CD4-positive, alpha-beta T cell treated with Interferon gamma for 1 hour (primary cell): ENCODE measurements at places on chromosomes 11 and 22.

GRCh38 chr11:32435152-32435480, 223 bp downstream of the WT1 start:
- DNase-seq, result no peak

DNA sequence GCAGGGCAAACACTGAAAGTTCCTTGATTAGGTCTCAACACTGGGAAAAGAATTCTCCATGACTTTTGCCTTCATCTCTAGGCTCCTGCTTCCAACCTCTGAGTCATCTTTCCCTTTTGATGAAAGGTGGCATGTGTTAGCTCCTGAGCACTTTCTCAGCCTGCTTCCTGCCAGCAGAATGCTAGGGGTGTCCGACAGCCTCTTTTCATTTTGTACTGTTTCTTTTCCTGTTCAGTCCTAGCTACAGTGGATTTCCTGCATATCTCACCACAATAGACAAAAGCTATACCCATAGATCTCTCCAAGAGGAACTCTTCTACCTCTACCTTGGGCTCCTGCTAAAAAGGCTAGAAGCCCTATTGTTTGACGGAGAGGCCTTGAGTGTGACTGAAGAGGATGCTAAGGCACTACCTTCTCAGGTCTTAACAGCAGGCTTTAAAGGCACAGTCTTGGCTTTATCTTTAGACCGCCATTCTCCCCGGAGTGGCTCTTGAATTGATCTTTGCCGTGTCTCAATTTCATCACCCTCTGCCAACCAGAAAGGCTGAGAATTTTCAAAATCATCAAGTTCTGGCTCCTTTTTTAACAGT, 145.5 kb downstream of the RBFOX2 start:
- DNase-seq, result no peak

DNA sequence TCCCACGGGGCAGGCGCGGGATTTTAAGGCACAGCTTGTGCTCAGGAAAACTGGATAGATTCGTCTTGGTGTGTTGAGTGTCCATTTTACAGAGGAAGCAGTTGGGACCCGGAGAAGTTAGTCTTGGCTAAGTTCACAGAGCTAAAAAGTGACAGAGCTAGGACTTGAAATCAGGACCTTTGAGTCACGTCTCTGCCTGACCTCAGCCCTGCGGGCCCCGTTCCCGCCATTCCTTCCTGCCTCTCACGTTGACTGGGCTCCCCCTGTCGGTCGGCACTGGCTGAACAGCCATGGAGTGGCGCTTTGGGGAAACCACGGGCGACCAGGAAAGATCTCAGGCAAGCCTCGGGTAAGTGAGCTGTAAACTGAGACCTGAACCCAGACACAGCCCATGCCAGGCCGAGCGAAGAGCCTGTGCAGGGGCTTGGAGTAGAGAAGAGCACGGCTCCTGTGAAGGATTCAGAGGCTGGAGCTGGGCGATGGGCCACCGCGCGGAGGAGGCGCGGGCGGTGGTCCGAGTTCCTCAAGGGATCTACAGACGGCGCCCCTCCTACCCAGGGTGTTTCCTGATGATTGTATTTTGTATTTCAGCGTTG, 54.1 kb downstream of the WNT11 start:
- peak; percentile 71 for DNase-seq

DNA sequence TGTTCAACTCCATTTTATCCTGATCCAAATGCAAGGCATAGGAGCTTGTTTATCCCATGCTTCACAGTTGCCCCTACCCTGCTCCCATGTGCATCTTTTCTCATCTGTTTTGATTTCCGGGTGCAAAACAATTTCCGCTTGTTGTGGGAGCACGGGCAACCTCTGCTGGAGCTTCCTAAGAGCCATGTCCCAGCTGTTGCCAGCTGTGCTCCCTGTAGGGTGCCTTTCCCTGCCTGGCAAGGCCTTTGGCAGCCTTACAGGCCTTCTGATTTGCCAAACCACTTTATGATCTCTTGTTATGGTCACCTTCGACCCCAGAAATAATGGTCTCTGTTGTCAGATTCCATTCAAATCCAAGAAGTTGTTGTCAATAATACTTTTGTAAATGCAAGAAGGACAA, 1038.5 kb downstream of the OPCML start:
- no peak for DNase-seq

GRCh38 chr11:59801981-59802638, 8.5 kb downstream of the MRPL16 start:
- no peak for DNase-seq

DNA sequence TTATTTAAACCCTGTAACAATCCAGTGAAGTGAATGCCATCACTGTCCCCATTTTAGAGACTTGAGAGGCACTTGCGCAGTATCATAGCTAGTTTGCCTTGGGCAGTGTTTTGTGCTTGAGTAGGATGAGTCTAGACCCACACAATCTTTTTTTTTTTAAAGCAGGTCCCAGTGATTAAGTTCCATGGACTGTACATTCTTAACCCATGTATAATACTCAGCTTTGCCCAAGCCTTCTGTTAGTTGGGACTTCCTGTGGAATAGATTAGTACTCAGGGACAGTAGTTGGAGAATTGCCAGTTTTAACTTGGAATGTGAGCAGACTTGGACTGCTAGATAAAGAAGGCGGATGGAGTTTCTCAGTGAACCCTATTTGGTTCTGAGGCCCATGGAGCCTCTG, 108.6 kb upstream of the RASSF10 start:
- no peak for DNase-seq

DNA sequence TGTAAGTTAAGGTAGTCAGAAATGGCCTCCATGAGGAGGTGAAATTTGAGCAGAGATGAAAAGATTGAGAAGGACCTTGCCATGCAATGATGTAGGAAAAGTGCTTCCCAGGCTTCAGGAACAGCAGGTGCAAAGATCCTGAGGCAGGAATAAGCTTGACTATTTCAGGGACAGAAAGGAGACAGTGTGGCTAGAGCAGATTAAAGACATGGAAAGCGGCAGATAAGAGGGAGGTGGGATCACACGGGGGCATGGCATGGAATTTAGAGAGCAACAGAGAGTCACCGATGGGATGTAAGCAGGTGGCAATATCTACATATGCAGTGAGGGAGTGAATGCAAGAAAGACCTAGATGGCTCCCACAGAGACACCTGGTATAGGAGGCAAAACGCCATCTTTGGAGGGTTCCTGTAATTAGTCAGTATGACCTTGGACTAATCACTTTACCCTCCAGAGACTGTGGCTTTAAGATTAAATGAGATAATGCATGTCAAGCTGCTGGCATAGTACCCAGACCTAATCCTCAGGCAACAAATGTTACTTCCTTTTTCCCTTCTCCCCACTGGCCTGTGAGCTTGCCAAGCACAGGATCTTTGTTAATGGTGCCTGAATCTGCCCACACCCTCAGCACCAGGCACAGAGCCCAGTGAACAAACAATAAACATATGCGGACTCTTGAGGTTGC, 24.6 kb upstream of the ACER3 start:
- DNase-seq, result no peak

- DNase-seq, result no peak
Measured at GRCh38 chr11:32087597-32087996, 3.3 kb upstream of the RCN1 start.

- DNase-seq, result no peak
Measured at GRCh38 chr11:123055191-123055901, 6.6 kb downstream of the HSPA8 start.

- DNase-seq, result no peak
Measured at GRCh38 chr11:128644576-128644975, 49.3 kb upstream of the FLI1 start.

GRCh38 chr11:47242596-47243192, 5.9 kb downstream of the ACP2 start:
- DNase-seq, result no peak

DNA sequence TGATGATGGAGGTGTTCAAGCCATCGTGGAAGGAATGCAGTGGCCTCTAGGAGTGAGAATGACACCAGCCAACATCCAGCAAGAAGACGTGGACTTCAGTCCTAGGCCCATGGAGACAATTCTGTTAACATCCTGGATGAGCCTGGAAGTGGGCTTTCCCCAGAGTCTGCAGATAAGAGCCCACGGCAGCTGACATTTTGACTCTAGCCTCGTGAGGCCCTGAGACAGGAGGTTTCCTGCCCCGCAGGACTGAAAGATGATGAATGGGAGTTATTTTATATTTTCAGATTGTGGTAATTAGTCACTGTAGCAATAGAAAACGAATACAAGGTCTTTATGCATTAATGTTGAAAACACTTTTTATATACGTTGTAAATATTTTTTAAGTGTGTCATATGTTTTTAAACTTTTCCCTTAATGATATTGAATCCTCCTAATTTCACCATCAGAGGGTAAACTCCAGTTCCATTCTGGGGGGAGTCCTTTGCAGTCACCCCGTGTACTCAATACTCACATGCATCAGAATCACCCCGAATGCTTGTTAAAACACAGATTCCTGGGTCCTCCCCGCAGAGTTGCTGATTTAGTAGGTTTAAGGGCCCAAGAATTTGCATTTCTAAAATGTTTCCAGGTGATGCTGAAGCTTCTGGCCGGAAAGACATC, 570 bp upstream of the TPCN2 start:
- no peak for DNase-seq

GRCh38 chr11:72041364-72042063, 38.8 kb downstream of the NUMA1 start:
- peak; percentile 32 for DNase-seq

GRCh38 chr11:126790550-126791081, 210.0 kb downstream of the KIRREL3 start:
- DNase-seq, result no peak

DNA sequence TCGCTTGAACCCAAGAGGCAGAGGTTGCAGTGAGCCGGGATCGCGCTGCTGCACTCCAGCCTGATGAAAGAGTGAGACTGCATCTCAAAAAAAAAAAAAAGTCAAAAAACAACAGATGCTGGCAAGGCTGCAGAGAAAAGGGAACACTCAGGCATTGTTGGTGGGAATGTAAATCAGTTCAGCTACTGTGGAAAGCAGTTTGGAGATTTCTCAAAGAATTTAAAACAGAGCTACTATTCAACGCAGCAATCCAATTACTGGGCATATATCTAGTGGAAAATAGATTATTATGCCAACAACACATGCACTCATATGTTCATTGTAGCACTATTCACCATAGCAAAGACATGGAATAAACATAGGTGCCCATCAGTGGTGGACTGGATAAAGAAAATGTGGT, 89.7 kb downstream of the EFCAB6 start:
- DNase-seq, result no peak

DNA sequence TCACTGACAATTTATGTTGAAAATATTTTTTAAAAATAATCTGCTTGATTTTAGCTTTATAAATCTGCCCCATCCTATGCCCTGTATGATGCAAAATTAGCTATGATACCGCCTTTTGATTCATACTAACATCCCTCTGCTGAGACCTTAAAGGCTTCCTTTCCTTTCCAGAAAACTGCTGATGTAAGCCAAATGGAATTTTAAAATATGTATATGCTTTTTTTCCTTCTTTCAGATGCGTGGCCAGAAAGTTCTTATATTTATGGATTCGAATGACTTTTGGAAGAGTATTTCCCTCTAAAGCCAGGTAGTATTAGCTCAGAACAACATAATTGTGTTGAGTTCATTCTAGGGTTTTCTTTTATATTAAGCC, 34.5 kb downstream of the SFI1 start:
- no peak for DNase-seq

DNA sequence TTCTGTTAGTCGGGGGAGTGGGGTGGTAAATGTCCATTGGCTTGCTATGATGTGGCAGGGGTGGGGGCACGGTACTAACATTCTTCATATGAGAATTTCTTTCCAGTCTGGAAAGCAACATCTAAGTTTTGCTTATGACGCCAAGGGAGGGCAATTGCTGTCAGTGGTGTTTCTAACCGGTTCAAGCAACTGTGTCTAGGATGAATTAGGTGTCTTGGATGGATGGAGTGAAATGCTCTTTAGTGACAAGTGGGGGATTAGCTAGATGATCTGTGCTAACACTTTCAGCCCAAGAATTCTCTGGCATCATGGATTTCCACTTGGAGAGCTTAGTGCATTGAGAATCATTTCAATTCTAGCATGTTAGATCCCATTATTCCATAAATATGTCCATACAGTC, 262.6 kb upstream of the SORL1-AS1 start:
- no peak for DNase-seq

- DNase-seq, result no peak
Measured at GRCh38 chr11:134264966-134265764, 11.0 kb upstream of the GLB1L3 start.

GRCh38 chr11:105000167-105000566, 22.8 kb downstream of the CASP5 start:
- no peak for DNase-seq

DNA sequence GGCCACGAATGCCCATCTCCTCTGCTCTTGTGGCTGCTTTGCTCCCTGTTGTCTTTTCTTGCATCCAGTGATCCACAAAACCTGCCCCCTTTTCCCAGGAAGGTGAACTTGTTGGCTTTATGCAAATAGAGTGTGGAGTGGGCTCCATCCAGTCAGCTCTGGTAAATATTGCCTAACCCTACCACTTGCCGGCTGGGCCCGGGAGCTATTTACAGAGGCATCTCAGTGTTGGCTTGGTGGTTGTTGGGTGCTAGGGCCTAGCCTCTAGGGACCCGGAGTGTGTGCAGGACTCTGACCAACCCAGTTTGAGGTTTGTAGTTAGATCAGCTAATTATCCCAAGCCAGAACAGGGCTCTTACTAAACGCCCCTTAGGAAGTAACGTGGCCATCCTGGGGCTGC, 40.8 kb upstream of the TLCD5 start:
- no peak for DNase-seq

GRCh38 chr11:19829109-19829837, 116.6 kb downstream of the NAV2 start:
- DNase-seq, result no peak

- DNase-seq, result no peak
Measured at GRCh38 chr22:45774001-45774670, 102.5 kb downstream of the ATXN10 start.

- no peak for DNase-seq
Measured at GRCh38 chr11:45590743-45591142, 74.7 kb downstream of the CHST1 start.

- DNase-seq, result no peak
Measured at GRCh38 chr11:86070142-86071056, 1.5 kb upstream of the PICALM start.

DNA sequence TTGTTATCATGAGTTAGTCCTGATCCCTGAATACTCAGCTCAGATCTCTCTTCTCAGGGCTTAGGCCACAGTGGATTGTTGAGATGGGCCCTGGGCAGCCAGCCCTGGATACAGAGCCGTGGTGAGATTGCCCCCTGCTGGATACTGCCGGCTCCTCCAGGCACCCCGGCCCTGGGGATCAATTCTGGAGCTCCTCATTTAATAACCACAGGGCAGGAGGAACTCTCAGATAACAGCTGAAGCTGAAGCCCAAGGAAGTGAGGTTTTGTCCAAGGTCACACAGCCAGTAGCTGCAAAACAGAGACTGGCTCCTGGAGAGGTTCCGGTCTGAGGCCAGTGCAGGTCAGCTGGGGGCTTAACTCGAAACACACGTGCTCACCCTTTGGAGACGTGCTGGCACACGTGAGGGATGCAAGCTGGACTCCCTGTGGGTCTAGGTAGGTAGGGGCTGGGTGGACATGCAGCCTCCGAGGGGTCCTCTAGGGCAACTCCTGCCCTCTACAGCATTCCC, 16.0 kb downstream of the USH1C start:
- DNase-seq, result peak; percentile 13
